ENCODE measurements at places on chromosomes 4 and X.
A peak's percentile ranks its signal among the peaks of the same experiment; 100 is the strongest.

DNA sequence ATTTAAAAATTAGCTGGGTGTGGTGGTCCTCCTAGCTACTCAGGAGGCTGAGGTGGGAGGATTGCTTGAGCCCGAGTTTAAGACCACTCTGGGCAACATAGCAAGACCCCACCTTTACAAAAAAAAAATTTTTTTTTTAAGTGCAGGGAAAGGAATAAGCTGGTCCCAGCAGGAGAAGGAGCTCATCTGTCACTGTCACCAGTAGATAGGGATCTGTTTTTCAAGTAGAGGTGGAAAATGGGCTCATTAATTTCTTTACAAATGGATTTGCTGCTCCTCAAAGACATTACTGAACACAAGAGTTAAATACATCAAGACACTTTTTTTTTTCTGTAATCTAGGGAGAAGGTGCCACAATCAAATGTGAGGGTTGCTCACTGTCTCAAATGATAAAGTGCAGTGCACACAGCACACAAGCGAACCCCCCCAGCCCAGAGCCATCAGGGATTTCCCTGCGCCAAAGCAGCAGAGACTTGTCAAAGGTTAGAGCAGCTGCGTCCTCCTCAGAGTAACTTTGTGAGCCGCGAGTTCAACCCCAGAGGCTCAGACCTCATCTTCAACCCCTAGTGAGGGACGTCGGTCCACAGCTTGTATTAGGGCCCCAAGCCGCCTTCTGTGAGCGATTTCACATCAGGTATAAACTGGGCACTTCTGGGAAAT, 14.3 kb upstream of the MTNR1A start:
- no peak for DNase-seq

- no peak for DNase-seq
Observed at GRCh38 chr4:3666263-3666662, 99.9 kb upstream of the ADRA2C start.

- no peak for DNase-seq
Observed at GRCh38 chr4:56870946-56871345, 36.8 kb upstream of the REST start.

DNA sequence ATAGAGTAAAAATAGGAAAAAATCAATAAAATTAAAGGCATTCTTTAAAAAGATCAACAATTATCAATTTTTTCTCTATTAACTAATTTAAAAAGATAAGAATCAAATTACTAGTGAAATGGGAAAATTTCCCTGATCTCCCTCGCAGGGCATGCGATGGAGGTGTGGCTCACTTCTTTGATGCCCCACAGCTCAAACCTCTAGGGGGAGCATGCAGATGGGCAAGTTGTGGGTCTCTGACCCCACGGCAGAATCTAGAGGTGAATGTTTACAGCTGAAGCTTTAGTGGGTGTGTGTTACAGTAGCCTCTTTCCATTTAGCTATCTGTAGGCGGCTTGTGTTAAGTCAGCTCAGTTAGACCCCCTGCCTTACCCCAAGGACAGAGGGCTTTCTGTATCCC, 1348.8 kb downstream of the PCDH18 start:
- no peak for DNase-seq

DNA sequence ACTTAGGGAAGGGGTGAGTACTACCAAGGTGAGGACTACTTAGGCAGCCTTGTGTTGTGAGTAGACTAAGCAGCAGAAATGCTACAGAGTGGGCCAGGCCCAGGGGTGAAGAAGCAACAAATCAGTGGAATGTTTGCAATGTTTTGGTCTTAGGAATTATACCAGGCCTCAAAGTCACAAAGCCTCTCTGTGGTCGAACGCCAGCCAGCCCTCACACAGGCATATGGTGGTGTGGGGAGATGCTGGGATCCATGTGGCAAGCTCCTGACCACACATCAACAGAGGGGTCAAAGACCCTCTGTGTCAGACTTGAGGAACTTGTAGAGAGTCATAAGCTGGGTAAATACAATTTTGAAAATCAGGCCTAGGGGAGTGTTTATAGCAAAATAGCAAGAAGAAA, 153.8 kb upstream of the KLF3 start:
- DNase-seq, result no peak

DNA sequence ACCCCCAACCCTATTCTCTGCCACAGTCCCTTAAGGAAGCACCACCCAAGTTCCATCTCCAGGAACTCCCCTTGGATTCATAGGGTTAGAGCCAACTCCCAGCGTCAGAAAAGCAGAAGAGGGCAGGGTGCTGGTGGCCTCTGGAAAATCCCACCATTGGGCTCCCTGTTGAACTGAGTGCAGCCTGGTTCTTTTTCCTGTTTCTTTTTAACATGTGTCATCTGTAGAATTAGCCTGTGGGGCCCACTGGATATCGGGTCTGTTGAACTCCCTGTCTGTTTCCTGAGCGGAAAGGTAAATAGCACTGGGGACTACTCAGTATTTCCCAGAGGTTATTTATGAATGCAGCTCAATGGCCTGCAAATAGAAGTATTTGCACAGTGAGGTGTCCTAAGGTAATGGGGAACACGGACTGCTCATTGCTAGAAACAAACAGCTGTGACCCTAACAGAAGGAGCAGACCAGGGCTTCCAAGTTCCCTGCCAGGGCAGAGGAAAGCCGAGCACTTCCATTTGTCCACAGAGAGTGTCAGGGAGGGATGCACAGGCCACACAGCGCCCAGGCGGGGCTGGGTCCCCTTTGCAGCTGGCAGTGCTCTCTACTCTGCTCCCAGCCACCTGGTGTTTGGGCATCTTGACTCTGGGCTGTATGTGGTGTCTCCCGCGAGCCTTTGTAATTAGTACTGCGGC, 102.6 kb downstream of the FHDC1 start:
- DNase-seq, result no peak

DNA sequence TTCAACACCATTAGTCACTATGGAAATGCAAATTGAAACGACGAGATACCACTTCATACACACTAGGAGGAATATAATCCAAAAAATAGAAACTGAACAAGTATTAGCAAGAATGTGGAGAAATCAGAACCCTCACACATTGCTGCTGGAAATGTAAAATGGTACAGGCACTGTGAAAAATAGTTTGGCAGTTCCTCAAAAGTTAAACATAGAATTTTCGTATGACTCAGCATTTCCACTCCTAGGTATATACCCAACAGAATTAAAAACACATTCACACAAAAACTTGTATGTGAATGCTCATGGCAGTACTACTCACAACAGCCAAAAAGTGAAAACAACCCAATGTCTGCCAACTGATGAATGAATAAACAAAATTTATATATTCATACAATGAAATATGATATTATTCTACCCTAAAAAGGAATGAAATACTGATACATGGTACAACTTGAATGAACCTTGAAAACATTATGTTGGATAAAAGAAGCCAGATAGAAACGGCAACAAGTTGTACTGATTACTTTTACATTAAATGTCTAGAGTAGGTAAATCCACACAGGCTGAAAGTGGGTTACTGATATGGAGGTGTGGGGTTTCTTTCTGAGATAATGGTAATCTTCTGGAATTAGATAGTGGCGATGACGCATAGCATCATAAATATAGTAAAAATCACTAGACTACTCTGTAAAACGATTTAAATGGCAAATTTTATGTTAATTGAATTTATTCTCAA, 22.3 kb downstream of the TEC start:
- DNase-seq, result no peak

GRCh38 chr4:172660251-172660650, 508.4 kb upstream of the GALNT7 start:
- DNase-seq, result no peak

- DNase-seq, result no peak
Observed at GRCh38 chrX:41707218-41707617, 16.8 kb upstream of the GPR82 start.

GRCh38 chr4:76585897-76586360, 150.9 kb downstream of the SHROOM3 start:
- DNase-seq, result no peak

- peak; percentile 67 for DNase-seq
Observed at GRCh38 chr4:108336076-108336475, 167.3 kb upstream of the LEF1 start.

GRCh38 chrX:149497626-149498025, 7.5 kb downstream of the IDS start:
- peak; percentile 82 for DNase-seq

GRCh38 chrX:132983496-132983895, 25.1 kb upstream of the HS6ST2 start:
- DNase-seq, result no peak

DNA sequence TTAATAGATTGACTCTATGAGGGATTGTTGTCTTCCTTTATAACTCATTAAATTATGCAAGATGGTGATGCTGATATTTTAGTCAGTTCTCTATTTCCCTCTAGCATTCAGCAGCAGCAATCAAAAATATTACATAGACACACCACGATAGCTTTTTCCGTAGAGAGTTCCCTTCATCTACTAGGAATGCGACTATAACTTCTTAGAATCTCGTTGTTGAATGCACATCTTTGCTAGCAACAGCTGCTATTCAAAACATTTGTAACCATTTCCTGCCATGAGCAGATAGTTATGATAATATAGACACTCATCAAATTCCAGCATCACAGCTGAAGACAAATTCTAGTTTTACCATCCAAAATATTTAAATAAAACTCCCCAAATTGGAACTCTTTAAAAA, 147.4 kb upstream of the FGF13 start:
- peak; percentile 2 for DNase-seq

- DNase-seq, result no peak
Observed at GRCh38 chr4:111628437-111628836, 516.8 kb upstream of the FAM241A start.

DNA sequence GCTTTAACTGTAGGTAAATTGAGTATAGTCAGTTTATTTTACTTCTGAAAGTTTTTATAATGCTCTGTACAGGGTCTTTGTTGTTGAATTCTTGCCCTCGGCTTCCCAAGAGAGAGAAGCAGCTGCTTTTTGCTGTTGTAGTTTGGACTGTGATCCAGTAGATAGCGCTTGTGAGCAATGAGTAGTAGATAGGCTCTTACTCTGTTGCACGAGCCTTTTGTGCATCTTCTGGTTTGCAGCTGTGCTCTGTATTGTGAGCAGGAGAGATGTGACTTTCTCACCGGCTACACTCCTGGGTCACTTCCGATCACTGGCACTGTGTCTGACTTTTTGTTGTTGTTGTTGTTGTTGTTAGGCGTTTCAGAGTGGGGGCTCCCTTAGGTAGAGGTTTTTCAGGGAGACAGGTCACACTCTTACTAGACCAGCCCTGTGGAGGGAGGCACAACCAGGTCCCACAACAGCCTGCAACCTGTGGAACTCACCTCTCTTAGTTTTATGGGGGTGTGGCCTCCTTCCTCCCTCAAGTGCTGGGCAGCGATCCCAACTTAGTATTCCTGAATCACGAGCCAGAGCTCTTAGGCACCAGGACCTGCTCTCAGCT, 822.1 kb upstream of the GALNTL6 start:
- DNase-seq, result peak; percentile 47

GRCh38 chr4:163070023-163070422, 96.7 kb downstream of the NAF1 start:
- DNase-seq, result peak; percentile 46

- DNase-seq, result peak; percentile 62
Observed at GRCh38 chrX:136170139-136170800, 22.9 kb downstream of the FHL1 start.

DNA sequence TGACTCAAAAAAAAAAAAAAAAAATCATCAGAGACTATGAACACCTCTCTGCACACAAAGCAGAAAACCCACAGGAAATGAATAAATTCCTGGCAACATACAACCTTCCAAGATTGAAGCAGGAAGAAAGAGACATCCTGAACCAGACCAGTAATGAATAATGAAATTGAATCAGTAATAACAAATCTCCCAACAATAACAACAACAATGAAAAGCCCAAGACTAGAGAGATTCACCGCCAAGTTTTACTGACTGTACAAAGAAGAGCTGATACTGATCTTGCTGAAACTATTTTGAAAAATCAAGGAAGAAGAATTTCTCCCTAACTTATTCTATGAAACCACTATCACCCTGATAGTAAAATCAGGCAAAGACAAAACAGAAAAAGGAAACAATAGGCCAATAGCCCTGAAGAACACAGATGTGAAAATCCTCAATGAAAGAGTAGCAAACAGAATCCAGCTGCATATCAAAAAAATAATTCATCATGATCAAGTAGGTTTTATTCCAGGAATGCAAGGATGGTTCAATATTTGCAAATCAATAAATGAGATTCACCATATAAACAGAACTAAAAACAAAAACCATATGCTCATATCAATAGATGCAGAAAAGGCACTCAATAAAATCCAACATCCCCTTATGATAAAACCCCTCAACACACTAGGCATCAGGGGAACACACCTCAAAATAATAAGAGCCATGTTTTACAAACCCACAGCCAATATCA, 31.0 kb upstream of the PLK4 start:
- DNase-seq, result peak; percentile 35

DNA sequence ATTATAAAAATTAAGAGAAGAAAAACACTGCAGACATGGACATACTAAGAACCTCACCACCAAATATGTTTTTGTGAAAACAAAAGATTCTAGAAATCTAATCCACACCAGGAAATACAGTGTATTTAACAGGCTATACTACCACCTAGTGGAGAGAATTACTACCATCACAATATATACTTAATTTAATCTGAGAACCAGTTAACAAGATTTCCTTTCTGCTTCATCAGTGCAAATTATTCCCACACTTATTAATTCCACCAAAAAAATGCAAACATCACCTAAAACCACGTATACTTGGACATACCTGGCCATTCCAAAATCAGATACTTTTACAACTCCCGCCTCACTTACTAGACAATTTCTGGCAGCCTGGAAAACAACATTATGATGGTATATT, 7.0 kb upstream of the TXK start:
- peak; percentile 68 for DNase-seq

GRCh38 chr4:40916218-40916555, 166.4 kb downstream of the NSUN7 start:
- DNase-seq, result peak; percentile 56

DNA sequence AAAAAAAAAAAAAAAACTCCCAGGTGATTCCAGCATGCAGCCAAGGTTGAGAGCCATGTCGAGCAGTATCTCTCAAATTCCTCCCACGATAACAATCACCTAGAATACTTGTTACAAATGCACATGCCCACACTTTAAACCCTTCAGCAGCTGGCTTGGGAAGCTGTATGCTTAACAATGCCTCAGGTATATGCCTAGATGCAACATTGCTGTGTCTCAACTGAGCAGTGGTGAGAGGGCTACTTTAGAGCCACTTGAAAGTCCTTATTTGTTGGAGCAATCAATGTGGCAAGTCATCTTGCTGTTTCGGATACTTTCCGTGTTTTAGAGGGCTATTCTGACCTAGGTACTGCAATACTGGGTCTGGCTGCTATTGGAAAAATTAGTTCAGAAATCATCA, 487.4 kb downstream of the INPP4B start:
- DNase-seq, result no peak

DNA sequence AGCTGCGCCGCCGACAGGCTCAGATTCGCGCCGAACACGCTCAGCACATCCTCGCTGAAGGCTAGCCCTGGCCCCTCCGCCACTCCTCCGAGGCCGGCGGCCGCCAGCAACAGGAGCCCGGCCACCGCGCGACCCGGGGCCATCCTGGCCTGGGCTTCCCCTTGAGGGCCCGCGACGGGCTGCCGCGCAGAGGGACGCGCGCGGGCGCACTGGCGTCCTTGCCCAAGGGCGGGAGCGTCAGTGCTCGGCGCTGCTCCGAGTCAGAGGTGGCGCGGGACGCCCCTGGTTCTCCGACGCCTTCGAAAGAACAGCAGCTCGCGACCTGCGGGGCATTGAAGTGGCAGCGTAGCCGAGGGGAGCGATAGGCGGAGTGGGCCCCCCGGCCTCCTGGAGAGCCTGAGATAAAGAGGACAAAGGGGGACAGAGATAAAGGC, 745 bp downstream of the SLC39A8 start:
- DNase-seq, result peak; percentile 54

- DNase-seq, result no peak
Observed at GRCh38 chrX:69255441-69256290, 90.4 kb upstream of the PJA1 start.

- no peak for DNase-seq
Observed at GRCh38 chr4:2259541-2260343, 2.2 kb downstream of the MXD4 start.
